ENCODE measurements at places on chromosomes 2 and 18.
A peak's percentile ranks its signal among the peaks of the same experiment; 100 is the strongest.

DNA sequence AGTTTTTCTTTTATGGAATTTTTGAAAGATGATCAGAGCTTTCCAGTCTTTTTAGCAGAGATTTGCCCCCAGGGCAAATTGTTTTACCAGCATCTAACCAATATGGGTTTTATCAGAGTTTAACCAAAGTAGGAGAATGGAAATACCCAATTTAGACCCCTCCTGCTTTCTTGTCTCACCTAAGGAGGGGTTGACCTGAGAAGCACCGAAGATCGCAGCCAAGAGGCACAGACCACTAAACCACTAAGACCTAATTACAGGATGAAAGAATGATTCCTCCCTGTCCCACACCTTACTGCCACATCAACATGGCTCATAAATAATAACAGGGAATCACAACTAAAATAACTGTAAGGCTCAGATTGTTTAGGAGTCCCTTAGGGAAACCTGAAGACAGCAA lies 111.9 kb upstream of the EPB41L5 start:
- no peak for DNase-seq

GRCh38 chr2:128416806-128417205 lies 98.1 kb upstream of the HS6ST1 start:
- no peak for DNase-seq

DNA sequence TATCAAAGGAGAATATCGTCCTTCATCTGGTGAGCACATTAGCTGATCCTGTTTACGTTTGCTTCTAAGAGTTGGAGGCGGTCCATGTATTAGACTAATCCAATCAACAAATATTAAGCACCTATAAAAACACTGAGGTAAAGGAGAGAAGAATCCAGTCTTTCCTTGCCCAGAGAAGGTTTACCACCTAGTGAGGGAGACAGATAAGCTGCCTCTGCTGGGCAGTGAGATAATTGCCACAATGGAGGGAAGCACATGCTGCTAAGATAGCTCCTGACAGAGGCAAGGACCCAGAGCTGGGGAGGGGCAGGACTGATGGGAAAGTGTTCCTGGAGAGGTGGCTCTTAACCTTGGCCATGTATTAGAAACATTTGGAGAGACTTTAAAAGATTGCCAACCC lies 36.7 kb upstream of the ST8SIA5 start:
- no peak for DNase-seq

DNA sequence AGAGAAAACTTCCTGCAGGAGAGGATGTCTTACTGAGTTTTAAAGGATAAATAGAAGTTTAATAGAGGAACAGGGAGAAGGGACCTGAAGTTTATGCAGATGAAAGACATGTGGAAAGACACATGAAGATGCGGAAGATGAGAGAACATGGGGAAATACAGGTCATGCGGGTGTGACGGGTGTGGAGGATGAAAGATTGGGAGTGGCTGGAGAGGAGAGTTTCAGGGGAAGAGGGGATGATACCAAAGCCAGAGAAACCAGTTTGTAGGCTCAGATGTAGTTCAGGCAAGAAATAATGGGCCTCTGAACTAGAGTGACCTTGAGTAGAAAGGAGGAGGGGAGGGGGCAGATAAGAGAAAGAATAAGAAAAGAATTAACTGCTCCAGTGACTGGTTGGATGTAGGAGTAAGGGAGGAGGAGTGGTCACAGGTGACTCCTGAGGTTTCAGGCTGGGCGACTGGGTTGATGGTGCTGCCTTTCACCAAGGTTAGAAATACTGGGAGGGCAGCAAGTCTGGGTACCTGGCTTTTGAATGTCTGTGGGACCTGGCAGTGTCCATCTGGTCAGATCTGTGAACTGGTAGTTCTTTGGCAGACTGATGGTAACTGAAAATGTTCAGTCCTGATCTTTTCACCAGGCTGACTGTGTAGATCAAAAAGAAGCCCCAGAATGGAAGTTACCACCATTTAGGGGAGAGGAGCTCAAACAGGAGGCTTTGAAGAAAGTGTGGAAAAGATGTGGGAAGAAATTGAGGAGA lies 69.4 kb downstream of the TET3 start:
- no peak for DNase-seq

GRCh38 chr18:59767732-59768131 lies 70.5 kb upstream of the CCBE1 start:
- DNase-seq = no peak

DNA sequence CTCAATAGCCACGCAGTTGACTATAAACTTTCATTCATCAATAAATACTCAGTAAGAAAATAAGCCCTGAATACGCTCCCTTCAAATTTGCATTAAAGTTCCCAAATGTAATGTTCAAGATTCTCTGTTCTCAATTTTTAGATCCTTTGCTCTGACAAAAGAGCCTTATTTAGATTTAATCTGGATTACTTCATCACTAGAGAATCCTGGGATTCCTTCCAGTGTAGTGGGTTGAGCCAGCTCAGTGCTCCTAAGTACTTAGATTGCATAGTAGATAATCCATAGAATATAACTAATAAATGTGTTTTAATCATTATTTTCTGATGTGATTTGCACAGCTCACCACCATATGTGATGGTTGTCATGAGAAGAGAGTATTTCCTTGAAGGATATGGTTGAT lies 1286.2 kb downstream of the SUCLG1 start:
- no peak for DNase-seq

GRCh38 chr2:197167608-197168314 lies 142.8 kb downstream of the ANKRD44 start:
- DNase-seq = no peak

DNA sequence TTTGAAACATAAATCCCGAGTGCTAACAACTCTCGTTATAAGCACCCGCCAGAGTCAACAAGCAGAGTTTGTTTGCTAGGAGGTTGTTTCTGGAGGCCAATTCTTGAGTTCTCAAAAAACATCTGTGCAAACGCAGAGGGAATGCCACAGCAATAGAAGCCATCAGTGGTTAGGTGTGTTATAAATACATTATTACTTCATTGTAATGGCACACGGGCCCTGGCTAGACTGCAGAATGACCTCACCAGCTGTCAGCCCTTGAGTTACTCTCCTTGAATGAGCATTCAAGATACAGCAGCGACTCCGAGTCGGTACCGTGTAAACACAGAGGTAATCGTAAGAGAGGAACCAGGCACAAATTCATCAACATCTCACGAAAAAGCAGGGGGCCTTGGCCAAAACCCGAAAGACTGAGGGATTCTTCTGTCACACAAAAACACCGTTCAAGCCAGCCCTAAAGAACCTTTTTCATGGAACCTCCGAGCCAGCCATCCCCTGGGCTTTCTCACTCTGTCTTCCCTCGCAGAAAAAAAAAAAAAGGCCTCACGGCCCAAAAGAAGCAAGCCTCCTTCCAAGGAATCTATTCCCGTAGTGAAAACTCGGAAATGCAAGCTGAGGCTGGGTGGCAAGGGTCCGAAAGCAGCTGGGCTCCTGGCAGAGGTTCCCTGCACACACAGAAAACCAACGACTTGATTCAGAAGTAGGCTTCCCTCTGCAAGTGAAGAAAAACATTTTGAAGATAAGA lies 133.7 kb upstream of the MEIS1 start:
- DNase-seq = no peak

- DNase-seq = no peak
Measured at GRCh38 chr18:75003039-75003438, 205.9 kb downstream of the PTGR3 start.

DNA sequence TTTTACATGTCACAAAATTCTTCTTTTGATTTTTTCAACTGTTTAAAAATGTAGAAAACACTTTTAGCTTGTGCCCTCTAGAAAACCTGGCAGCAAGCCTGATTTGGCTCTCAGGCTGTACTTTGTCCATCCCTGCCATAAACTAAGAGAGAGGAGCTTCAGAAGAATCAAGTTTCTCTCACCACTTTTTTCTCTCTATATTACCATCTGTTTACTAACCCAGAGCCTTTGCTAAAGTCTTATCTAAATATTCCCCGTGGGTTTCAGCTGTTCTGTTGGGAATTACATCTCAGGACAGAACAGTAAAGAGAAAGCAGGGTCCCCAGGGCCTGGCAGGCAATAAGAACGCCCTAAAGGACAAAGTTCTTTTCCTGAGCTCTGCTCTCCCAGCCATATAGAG lies 409.1 kb upstream of the CRIM1 start:
- DNase-seq = no peak

GRCh38 chr2:2662847-2663356 lies 331.8 kb upstream of the MYT1L start:
- peak; percentile 16 for DNase-seq

- no peak for DNase-seq
Measured at GRCh38 chr2:166188084-166188483, 60.3 kb upstream of the SCN1A start.

DNA sequence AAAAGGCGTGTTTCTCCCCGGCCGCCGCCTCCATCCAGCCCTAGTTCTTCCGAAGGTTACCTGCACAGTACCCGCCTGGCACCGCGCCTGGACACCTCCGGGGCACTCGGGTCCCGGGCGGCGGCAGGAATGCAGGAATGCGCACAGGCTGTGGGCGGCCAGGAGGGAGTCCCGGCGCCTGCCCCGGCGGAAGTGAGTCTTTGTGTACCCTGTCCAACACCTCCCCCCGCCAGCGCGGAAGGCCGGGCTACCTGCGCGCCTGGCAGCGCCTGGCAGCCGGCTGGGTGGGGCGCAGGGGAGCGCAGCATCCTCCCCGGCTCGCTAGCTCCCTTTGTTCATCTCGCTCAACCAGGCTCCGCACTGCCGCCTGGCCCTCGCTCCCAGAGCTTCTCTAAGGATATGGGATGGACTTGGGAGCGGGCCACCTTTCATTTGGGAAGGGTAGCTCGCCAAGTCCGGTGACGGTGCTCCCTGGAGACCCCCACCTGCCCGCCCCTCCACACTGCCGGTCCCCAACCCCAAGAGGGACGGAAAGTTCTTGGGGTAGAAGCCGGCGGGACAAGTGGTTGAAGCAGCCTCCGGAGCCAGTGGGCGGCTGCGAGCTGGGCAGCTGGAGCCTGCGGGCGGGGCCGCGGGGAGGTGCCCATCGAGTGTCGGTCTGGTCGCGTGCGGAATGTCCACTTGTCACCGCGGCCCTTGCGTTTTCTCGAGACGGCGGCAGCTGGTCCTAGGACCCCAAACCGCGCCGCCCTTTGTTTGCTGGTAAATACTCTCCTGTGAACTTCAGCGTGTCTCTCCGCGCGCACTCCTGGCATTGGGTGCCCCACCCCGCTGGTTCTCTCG lies 1.2 kb upstream of the ST6GAL2 start:
- no peak for DNase-seq

DNA sequence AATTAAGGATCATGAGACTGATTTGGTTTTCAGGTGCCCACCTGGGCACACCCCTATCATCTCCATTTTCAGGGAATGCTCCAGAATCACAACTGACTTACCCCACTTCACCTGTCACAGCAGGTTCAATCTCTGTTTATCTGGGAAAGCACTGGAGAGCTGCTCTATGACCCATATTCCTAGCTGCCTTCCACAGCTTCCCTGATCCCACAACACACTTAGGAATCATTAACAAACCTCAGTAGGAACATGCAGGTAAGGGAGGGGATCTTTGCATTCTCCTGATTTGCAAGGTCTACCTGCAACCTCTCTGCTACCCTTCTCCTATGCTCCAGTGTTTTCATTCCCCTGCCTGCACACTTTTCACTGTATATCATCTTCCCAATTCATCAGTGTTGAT lies 18.7 kb upstream of the FABP1 start:
- DNase-seq = no peak

GRCh38 chr2:10091182-10091888 lies 11.1 kb upstream of the CYS1 start:
- DNase-seq = no peak

DNA sequence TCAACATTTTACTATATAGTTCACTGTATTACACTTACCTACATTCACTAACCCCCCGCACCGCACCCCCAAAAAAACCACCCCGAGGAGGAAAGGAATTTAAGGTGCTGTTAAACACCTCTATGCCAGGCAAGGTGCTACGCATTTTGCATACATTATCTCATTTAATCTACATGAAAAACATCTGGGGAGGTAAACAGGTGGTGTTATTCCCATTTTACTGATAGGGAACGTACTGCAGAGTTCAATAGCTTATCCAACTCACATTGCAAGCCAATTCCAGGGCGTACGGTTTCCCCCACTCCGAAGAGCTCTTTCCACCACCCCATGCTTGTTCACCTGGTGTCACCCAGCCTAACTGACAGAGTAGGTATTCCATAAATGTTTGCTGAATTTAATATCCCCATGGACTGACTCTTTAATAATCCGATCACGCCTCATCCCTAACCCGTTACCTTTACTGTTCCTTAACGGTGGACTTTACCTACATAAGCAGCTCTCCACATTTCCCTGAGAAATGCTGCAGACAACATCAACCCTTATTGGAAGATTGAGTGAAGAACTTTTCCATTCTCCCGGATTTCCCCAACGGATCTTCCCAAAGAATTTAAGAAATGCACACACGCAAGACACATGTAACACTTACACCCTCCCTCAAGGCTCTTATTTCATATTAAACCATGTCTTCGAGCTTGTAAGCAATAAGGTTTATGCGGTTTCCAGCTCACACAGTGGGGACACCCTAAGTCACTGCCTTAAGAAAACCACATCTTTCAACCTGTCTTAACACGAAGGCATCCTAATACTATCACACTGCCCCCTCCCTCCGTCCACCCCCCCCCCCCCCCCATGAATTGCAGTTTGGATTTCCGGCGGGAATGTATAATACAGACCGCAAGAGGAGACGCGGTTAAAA lies 1.2 kb downstream of the RAPH1 start:
- peak; percentile 10 for DNase-seq

- DNase-seq = no peak
Measured at GRCh38 chr2:40454321-40454720, 2.4 kb upstream of the SLC8A1 start.

DNA sequence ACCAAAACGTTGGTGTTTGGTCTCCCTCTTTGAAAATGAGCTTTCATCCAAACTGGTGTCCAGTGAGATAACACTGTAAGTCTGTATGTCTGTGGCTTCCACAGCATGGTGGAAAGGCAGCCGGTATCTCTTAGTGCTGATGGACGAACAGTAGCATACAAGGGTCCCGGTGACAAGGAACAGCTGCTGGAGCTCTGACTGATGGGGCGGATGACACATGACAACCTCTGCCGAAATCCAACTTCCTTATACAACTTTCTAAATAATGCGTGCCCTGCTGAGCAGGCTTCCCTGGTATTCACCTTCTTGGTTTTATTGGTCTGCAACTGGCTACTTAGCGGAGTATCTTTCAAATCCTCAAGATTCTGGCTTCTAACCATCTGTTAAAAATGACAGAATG lies 216.2 kb downstream of the SRBD1 start:
- DNase-seq = no peak

DNA sequence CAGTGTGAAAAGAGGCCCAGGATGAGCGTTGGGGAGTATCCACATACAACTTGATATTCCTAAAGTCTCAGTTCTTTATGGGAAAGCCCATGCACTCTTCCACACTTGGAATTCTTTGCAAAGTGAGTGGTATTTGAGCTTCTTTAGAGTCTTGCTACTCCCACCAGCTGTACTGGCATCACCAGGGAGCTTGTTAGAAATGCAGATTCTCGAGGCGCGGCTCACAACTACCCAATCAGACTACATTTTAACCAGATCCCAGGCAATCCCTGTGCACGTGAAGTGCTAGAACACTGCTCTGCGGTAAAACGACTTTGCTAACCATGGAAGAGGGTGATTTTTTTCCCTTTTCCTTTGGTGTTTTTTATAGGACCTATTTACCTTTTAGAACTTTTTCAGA lies 184.7 kb downstream of the NEDD4L start:
- DNase-seq = no peak

GRCh38 chr2:28424799-28425463 lies 32.3 kb downstream of the FOSL2 start:
- DNase-seq = no peak

All from T47D (cell line).